ENCODE measurements at places on chromosomes 13 and 19.
A peak's percentile ranks its signal among the peaks of the same experiment; 100 is the strongest.

- no peak for DNase-seq
Observed at GRCh38 chr13:26541041-26541440, 16.4 kb upstream of the WASF3 start.

GRCh38 chr19:56476651-56477428, at the start of gene ZNF667:
TSS of gene ZNF667 (minus strand) at chr19:56477345. CDS start at chr19:56462370, 14,975 bp downstream.
- DNase-seq: peak; percentile 68

DNA sequence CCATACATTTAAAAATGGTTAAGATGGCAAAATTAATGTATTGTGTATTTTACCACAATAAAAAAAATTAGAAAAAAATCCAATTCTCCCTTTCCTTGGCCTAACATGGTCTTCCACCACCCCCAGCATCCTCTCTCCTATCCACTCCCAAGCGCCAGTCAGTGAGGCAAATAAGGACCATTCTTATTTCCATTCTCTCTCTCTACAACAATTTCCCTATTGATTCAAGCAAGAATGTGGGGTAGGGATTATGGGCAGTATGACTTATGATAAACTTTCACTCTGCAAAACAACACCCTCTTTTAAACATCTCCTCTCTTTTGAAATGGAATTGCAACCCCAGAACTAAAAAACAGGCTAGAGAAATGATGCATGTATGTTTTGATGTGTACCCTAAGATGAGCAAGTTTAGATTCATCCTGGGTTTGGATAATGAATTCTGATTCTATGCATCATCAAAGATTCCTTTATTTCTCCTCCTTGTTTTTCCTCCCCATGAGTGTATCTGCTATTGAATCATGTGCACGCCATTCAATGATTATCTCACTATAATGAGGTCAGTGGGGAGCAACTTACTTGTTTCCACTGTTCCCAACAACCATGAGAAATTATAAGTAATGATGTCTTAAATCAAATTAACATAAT, 3.5 kb downstream of the STARD13 start:
- no peak for DNase-seq

DNA sequence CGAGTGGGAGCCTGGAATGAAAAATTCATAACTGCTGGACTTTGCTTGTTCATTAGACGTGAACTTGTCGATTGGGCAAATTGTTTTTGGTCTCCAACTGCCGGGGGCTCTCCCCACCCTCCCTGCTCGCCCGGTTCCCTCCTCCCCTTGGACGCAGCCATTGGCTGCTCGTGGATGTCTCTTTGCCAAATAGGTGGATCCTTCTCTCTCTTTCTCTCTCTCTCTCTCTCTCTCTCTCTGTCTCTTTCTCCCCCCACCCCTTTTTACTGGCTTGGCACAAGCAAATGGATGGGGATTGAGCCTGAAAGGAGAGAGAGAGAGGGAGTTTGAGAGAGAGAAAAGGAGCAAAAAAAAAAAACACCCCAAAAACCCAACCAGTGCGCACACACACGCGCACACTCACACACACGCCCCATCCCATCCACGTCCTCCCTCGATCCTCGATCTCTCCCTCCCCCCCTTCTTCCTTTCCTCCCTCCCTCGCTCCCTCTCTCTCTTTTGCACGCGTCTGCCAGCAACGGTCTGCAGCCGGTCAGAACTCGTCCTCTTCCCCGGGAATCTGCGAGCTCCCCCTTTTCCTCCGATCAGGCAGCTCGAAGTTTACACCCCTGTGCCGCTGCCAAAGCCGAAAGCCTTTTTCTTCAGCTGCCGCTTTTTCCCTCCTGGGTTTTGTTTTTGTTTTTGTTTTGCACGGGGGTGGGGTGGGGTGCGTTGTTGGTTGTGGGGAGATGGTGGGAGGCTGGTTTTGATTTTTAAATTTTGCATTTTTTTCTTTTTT, 27.8 kb downstream of the NFIX start:
- no peak for DNase-seq

GRCh38 chr13:111382877-111383276, 62.4 kb downstream of the TEX29 start:
- DNase-seq: no peak

- no peak for DNase-seq
Observed at GRCh38 chr19:7307590-7308218, 13.5 kb upstream of the INSR start.

- DNase-seq: no peak
Observed at GRCh38 chr13:65913173-65913572, 1317.0 kb downstream of the PCDH9 start.

DNA sequence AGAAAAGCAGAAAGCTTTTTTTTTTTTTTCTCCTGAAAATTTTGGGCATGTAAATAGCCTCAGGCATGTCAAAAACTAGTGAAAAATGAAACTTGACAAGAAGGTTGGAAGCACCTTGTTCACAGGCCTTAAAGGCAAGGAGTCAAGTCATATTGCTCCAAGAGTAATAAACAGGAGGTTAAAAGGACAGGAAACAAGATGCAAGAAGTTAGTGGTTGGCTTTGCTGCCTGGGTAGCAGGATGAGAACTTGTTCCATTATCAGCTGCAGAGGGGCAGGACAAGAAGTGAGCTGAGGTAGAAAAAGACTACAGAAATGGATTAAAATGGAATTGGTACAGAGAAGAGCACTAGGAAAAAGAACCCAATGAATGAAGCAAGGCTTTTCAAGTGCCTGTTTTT, 242.6 kb downstream of the DCT start:
- DNase-seq: no peak

- DNase-seq: no peak
Observed at GRCh38 chr13:110263888-110264287, 43.1 kb downstream of the COL4A1 start.

DNA sequence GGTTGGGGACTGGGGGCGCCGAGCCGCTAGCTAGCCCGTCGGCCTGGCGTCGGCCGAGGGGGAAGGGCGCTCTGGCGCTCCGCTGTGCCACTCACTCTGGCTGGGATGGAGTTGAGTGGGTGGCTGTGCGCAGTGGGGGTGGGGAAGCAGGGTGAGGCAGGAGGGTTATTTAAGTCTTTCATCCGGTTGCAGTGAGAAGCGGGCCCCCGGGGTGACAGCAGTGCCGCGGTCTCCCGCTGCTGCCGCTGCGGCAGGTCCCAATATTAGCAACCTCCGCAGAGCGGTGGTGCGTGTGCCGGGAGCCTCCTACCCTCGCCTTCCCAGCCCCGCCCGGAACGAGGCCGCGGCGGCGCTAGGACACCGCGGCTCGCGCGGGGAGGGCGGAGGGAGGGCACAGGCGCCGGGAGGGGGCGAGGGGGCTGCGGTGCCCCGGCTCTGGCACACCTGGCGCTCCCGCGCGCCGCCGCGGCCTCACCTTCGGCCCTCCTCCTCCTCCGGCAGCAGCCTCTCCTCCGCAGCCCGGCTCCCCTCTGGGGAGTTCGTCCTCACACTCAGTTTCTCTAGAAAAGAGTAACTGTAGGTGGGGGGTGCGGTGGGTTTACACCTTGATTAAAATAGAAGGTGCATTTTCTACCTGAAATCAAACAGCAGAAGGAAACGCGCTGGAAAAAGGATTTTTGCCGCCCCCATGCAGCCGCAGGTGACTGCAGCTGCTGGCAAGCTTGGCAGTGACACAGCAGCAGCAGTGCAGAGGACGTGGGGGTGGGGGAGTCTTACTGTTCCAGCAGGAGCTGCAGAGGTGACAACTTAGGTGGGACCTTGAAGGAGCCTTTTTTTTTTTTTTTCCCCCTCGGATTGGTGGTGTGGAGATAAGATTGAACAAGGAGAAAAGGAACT, 4.5 kb downstream of the FGF9 start:
- DNase-seq: peak; percentile 29

- no peak for DNase-seq
Observed at GRCh38 chr19:46626446-46626845, 1.6 kb upstream of the PTGIR start.

DNA sequence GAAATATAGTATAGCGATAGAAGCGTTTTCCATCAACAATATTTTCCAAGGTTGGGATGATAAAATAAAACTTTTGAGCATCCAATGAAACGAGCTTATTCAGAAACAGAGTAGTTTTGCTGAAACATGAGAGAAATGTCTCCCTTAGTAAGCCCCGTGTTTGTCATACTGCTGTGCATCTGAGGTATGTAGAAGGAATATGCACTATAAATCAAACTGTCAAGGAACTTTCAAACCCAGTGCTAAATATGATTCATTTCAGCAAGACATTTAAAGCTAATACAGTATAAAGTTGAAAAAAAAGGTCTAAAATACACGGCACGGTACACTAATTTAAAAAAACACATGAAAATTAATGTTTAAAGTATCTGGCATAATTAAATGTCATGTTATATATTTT, 546.2 kb downstream of the SLITRK5 start:
- DNase-seq: no peak

- no peak for DNase-seq
Observed at GRCh38 chr13:30869491-30869890, 36.6 kb upstream of the MEDAG start.

DNA sequence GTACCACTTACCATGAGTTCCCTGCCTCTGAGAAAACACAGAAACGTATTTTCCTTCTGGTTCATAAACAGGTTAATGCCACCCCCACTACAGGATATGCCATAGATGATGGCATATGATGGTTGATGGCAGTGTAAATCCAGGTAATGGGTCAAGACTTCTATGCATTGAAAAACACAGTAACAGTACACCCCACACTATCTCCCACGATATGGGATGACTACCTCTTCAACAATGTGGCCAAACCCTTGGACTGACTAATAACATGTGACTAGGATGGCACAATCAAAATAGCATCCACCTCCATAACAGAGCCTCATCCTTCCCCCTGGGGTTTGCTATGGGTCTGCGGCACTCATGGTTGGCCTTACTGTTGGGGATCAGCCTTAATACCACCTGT, 22.0 kb downstream of the ZNF235 start:
- DNase-seq: no peak

GRCh38 chr19:35549174-35549788, 3.9 kb downstream of the TMEM147 start:
- peak; percentile 55 for DNase-seq

DNA sequence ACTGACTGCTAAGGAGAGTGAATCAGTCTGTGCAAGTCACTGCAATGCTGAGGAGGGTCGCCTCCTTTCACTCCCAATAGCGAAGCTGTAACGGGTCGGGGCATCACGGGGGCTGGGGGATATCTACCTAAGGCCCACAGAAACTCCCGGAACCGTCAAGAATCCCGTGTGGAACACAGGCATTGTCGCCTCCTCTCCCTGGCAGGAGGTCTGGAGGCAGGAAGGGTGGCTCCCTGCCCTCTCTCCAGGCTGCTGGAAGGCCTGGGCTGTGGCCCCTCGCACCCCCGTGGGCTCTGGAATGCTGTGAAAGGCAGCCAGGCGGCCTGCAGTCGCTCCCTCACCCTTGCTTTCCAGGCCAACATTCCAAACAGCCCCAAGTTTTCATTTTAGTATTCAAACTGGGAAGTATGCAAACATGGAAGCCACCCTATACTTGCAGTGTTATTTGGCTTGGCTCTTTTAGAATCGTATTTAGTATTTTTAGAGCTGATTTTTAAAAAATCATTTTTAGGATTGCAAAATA, 109.4 kb downstream of the CRYL1 start:
- no peak for DNase-seq

- no peak for DNase-seq
Observed at GRCh38 chr13:22961835-22962537, 218.8 kb upstream of the SGCG start.

GRCh38 chr13:67341406-67341805, 111.3 kb upstream of the PCDH9 start:
- no peak for DNase-seq

DNA sequence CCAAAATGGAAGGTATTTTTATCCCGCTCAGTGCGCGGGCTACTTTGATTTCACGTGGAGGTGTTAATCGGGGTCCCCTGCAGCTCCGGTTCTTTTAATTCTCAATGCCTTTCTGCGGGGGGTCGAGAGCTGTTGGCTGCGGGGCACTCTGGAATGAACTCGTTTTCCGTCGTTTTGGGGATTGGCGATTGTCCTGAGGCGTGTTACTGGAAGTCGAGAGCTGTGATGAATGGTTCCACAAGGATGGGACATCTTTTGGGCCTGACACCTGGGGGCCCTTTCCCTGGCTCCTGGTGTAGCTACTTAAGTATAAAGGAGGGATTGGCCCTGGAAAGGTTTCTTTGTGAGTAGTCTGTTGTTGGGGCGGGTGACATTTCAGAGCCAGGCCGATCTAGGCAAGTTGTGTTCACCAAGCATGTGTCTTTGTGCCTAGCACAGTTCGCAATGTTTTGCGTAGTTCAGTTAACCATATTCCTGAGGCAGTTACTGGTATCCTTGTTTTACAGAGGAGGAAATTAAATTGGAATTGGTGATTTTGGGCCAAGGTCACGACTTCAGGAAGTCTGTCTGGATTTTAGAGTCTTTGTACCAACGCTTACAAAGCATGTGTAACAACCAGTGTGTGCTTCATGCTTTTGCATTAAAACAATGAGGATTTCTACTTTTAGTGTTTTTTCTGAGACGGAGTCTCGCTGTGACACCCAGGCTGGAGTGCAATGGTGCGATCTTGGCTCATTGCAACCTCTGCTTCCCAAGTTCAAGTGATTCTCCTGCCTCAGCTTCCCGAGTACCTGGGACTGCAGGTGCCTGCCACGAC, 846 bp downstream of the RPL13A start:
- DNase-seq: no peak

- no peak for DNase-seq
Observed at GRCh38 chr19:13066226-13066625, 36.4 kb downstream of the LYL1 start.

- no peak for DNase-seq
Observed at GRCh38 chr19:49848938-49849337, 2.0 kb upstream of the PTOV1 start.

GRCh38 chr19:7869453-7869909, 4.7 kb downstream of the PRR36 start:
- peak; percentile 75 for DNase-seq

DNA sequence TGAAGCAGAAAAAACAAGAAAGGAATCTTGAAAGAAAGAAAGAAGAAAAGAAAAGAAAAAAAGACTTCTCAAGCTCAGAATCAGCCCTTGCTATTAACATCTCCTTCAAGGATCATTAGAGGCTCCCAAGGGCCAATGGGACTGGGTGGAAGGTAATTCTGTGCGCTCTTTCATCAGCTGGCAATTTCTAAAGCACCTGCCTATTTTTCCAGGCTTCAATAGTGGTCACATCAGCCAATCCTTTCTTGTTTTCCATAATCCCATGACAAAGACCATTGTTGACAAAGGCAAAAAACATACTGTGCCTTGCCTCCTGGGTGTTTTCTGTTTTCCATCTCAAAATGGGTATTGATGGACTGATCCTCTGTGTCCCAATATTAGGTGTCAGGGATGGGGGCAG, 88.2 kb upstream of the TSC22D1 start:
- DNase-seq: no peak

- DNase-seq: peak; percentile 33
Observed at GRCh38 chr19:55276720-55277430, 3.0 kb downstream of the HSPBP1 start.

Measured in CD4-positive, alpha-beta T cell treated with Interleukin-1 beta for 1 hour (primary cell).